Hematopoietic multipotent progenitor cell (in vitro differentiated cells): ENCODE measurements at places on chromosomes 11 and 22. TPM values are rescaled to one million over a fixed set of nuclear protein-coding genes. Genes with fewer than 3 reads are reported as not detected.

DNA sequence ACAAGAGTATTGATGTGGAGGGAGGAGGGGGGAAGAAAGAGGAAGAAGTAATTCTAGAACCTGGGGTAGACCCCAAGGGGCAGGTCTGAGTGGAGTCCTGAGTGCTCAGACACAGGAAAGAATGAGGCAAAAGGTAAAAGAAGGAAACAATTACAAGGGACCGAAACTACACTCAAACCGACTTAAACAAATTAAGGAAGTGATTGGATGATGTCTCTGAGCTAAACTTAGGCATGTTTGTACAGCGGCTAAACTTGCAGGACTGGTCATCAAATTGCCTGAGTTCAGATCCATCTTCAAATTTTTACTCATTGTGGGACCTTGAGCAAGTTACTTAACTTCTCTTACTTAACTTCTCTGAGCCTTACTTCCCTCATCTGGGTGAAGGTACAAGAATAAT is 86.3 kb upstream of the LRRC55 start:
- no peak for DNase-seq

DNA sequence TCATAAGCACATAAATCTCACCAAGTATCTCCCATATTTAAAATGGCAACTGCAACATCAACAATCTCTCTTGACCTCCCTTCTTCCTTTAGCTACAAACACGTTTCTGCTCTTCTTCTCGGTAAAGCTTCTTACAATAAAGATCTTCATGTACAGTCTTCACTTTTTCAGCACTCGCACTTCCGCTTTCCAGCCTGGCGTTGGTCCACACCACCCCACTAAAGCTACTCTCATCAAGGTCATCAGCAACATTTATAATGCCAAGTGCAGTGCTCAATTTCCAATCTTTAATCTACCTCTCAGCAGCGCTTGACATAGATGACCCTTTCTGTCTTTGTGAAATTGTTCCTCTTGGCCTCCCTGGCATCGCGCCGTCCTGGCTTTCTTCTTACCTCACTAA is 33.6 kb downstream of the NTM start:
- DNase-seq: no peak

GRCh38 chr11:134645576-134645975 is 233.5 kb upstream of the B3GAT1 start:
- no peak for DNase-seq

GRCh38 chr22:50177537-50178470 is 7.3 kb downstream of the PANX2 start:
- DNase-seq: no peak

Gene HBB
- 708 TPM for total RNA-seq

Gene OR8D1
- not detected for total RNA-seq

DNA sequence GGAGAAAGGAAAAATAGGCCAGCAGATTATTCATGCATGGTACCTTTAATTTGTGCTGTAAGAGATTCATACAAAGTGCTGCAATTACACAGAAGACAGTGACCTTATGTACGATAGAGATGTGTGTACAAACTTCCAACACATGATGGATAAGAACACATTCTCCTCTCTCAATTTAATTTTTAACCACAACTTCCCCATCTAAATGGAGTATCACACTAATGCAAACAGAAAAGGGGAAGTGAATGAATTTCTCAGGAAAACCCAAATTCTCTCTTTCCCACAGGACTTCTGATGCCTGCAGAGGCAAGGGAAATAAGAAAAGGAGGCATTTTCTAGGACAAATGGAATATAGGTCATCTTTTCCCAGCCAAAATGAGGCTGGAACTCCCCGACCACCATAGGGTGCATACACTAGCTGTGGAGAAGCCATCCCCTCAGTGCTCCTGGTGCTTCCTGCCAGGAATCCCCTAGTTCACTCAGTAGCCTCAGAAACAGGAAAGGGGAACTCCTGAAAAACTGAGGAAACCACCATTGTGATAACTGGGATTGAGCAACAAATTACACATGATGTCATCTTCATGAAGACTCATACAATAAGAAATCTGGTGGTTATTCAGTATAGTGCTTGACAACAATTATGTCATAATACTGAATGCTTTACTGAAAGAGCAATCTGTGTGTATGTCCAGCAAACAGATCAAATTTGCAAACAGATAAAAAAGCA is 22.4 kb downstream of the MMP10 start:
- no peak for DNase-seq

Gene OR52B2
- 0.27 TPM for total RNA-seq

- DNase-seq: no peak
Observed at GRCh38 chr11:7418061-7418460, 67.2 kb upstream of the OLFML1 start.

Gene GDPD4
- not detected for total RNA-seq

- DNase-seq: no peak
Observed at GRCh38 chr11:13249177-13249576, 28.4 kb upstream of the BMAL1 start.

DNA sequence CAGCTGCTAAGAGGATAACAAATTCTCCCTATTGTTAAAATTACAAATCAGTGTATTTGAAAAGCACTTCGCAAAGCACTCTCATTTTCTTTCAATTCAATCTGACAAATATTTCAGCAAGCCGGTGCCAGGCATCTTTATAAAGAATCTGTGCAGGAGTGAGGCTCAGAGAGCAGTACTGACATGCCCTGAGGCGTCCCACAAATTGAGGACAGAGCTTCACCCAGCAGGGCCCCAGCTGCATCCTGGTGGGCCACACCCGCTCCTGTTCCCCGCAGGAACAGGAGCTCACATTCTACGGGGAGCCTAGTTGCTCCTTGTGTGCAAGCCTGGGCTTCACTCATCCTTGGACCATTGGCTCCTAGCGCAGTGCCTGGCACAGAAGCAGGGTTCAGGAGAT is 60.9 kb upstream of the EIF3D start:
- no peak for DNase-seq
